Activated CD8-positive, alpha-beta T cell treated with anti-CD3 and anti-CD28 coated beads for 36 hours (primary cell): ENCODE measurements at places on chromosomes 5 and 9.

GRCh38 chr5:2007878-2008501, 125.3 kb upstream of the IRX4 start:
- no peak for DNase-seq

DNA sequence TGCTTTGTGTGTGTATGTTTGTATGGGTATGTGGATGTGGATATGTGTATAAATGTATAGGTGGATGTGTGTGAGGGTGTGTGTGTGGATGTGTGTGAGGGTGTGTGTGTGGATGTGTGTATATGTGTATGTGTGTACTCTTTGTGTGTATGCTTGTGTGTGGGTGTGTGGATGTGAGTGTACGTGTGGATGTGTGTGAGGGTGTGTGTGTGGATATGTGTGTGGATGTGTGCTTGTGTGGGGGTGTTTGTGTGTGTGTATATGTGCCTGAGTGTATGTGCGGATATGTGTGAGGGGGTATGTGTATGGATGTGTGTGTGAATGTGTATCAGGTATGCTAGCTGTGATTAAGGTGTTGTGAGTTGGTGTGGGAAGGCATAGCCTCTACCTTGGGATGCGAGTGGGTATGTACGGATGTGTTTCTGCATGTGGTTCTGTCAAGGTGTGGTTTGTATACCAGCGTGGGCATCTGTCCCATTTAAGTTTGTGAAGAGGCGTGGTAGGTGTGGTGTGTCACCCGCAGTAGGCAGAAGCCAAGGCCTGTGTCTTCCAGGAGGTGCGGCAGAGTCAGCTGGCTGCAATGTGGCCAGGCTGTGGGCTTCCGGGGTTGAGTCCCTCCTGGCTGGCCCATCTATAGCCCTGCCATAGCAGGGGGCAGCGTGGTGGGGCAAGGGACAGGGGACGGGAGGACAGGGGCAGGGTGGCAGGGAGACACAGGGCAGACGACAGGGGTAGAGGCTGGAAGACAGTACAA, 155.8 kb downstream of the DAB2IP start:
- no peak for DNase-seq

DNA sequence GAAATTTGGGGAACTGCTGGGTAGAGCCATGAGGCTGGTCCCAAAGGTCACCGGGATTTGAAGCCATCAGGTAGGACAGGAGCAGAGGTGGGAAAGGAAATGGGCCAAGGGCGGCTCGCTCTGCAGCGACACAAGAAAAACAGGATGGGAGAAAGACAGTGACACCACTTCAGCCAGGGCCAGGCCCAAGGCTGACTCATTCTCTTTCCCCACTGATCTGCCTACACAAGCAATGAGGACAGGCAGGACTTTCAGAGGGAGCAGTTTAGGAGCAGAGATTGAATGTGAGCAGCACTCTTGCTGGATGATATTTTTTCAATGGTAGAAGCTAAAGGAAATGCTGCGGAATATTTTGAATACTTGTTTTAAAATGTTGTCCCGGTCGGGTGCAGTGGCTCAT, 3.5 kb downstream of the RUFY1 start:
- DNase-seq: no peak

DNA sequence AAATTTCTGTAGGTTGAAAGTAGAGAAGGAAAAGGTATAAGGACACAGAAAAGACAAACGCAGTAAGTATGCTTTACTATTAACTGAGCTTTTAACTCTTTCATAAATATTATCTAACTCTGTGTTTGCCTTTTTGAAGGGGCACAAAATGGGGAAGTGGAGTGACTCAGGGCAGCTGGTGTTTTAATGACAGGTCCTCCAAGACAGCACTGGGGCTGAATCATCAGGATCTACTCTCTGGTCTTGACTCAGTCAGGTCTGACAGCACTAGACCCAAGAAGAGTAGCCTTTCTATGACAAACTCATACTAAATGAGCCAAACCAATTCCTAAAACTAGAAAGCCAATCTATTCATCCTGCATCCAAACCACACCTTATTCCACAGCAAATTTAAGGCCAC, 102.2 kb downstream of the APTX start:
- DNase-seq: no peak

- DNase-seq: no peak
Measured at GRCh38 chr5:157384971-157385709, 74.9 kb upstream of the NIPAL4 start.
